ENCODE measurements at places on chromosomes 3 and 15.
A peak's percentile ranks its signal among the peaks of the same experiment; 100 is the strongest.

DNA sequence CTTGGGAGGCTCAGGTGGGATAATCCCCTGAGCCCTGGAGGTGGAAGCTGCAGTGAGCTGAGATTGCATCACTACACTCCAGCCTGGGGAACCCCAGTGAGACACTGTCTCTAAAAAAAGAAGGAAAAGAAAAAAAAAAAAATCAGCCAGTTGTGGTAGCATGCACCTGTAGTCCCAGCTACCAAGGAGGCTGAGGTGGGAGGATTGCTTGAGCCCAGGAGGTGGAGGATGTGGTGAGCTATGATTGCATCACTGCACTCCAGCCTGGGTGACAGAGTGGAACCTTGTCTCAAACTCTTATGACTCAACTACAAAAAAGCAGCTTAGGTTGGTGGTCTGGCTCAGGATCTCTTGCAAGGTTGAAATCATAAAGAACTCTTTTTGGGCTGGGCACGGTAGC, 19.3 kb upstream of the GPX1 start:
- DNase-seq, result peak; percentile 89

DNA sequence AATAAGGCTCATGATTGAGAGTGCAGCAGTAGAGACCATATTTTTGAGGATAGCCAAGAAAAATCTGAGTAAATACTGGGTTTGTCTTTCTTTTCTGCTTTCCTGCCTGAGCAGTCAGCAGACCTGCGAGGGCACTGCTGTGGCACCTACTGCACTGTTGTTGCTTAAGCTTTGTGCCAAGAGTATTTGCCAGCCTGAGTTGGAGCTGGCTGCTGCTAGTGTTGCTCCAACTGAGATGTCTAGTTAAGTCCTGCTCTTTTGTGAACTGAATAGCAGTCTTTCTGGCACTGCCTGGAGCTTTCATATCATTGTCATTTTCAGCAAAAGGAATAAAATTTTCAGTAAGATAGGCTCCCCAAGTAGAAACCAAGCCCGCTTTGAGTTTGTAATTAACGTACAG, 214.5 kb upstream of the P2RY1 start:
- DNase-seq, result no peak

- no peak for DNase-seq
Observed at GRCh38 chr3:117526470-117527079, 817.0 kb downstream of the TUSC7 start.

DNA sequence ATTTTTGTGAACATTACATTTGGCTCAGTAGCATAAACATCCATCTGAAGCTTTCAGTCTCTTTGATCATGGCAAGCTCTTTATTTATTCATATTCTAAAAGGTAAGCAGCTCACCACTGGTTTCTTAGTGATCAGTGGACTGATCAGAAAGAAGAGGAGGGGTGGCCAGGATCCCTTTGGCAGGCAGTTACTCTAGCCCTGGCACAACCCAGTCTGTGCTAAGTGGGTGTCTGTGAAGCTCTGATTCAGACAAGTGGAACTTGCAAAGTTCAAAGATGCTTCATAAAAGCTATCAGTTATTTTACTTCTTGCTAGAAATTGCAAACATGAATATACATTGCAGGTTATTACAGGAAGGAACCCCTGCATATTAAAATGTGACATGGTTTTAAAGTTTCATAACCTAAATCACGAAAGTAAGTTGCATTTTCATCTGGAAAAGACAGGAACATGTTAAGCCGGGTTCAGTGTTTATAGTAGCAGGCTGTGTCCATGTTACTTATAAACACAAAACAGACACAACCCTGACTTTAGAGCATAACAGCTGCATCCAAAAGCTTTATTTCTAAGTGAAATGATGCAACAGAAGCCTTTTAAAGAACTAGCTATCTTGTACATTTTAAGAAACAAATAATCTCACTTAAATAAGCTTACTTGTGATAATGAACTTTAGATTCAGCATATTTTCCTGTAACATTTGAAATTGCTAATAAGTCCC, 785.3 kb downstream of the MCTP2 start:
- DNase-seq, result peak; percentile 18

DNA sequence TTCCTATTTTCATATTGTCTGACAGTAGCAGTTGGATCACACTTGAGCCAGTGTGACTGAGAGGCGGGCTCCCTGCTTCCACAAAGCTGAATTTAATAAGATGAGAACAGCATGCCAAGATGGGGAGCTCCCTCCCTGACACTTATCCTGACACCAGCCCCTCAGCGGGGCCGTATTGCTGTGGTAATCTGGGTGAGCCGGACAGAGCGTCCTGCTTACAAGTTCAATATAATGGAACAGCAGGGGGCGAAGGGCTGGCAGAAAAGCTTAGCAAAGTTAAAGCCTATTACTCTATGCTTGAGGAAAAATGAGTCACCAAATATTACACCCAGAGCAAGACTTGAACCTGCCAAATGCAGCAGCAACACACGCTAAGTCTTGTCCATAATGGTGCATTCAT, 163.8 kb upstream of the CMC1 start:
- peak; percentile 15 for DNase-seq

DNA sequence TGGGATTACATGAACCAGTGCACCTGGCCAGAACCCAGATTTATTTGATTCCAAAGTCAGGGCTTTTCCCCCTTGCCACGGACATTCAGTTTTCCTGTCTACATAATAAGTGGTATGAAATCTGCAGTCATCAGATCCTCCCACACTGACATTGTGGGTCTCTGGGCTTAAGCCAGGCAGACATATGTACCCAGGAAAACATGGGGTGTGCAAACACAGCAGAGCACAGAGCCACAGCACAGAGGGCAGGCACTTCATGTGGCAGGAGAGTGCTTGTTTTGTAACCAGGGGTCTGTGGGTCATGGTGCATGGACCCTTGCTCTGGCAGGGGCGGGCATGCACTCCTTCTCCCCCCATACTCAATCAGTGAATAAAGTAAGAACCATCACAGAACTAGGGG, 6.1 kb upstream of the ABTB1 start:
- DNase-seq, result no peak

GRCh38 chr15:96327155-96327741, 3.3 kb upstream of the NR2F2 start:
- DNase-seq, result peak; percentile 91

DNA sequence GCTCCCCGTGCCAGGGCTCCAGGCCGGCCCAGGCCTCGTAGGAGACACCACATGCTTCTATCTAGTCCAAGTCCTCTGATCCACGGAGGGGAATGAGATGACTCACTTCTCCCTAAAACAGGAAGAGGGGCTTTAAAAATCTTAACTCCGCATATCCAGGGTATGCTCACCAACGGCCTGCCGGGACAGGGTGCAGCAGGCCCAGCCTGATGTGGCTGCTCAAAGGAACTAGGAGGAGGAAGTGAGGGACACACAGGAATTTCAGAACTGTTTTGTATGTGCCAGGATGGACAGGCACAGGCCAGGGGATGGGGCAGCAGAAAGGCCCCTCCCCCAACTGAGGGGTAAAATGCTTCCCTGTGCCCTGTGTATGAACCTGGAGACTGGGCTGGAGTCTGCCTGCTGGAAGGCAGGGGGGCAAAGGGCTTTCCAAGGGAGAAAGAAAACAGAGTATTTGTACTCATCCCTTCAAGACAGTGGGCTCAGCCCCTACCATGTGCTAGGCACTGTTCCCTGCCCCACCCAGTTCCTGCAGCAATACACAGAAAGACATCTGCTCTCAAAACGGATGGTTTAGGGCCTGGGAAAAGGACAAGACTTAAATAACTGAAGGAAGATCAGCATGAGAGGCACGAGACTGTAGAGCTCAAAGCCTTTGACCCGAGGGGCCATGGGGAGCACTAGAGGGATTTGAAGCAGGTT, 22.1 kb downstream of the CHDH start:
- no peak for DNase-seq

- DNase-seq, result no peak
Observed at GRCh38 chr3:179615458-179616173, 11.0 kb downstream of the NDUFB5 start.

GRCh38 chr3:143820466-143821221, 27.6 kb downstream of the SLC9A9 start:
- peak; percentile 36 for DNase-seq

DNA sequence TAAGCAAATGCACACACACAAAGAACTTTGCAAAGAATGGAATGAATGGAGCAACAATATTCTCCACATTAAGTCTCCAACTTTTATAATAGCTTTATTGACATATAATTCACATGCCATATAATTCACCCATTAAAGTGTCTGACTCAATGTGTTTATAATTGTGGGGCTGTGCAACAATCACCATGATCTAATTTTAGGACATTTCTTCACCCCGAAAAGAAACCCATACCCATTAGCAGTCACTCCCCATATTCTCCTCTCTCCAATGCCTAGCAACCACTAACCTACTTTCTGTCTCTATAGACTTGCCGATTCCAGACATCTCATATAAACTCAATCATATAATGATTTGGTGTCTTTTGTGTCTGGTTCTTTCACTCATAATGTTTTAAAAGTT, 22.6 kb downstream of the VGLL4 start:
- no peak for DNase-seq

DNA sequence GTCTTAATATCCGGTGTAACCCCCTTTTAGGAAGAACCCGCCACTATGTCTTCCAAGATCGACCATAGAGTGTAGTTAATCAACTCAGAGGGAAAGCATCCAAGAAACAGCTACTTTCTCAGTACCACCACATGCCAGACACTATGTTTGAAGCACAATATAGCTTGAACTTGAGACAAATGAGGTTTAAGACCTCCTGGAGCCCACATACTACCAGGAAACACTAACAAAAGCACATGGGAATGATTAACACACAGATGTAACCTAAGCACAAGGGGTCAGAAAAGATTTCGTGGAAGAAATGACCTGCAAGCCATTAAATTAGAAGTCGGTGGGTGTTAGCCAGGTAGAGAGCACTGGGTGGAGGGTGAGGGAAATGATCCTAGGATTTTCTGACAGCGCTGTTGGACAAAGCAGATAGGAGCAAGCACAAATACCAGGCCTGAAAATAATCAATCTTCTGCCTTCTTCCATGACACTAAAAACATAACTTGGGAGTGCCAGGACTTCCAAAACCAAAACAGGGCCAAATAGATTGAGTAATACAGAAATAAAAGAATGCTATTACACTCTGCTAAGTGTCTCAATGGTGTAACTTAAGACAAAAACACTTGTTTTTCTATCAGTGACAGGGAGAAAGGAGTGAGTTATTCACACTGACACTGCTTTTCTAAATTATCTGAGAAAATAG, 213.7 kb downstream of the FOXP1 start:
- no peak for DNase-seq

DNA sequence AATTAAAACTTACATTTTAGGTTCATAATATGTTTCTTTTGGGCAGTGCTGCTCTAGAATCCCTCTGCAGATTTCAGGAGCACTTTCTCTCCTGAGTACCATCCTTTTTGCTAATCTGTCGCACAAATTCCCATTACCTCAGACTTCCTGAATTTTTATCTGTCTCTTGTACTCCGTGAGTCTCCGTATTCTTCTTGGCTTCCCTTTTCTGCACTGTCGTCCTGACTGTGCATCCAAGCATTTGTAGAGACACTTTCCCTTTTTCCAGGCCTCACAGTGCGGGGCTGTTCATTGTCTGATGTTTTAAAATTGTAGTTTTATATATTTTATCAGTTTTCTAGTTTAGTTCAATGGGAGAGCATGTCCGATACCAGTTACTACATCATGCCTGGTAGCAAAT, 27.3 kb downstream of the MEF2A start:
- DNase-seq, result no peak

DNA sequence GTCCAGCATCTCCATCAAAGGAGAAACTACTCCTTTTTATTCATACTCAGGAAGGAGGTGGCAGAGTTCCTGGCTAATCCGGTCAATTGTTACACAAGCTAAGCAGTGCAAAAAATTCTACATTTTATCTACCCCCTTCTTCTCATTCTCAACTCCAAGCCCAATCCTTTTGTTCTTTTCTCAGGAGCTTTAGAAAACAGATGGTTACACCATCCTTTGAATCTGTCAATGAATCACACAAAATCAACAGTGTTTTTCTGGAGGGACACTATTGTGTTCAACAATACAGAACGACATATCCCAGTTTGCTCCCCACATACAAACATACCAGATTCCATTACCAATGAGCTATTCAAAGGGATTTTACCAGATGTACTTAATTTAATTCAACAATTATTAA, 362.1 kb downstream of the MAGI1 start:
- DNase-seq, result no peak

- no peak for DNase-seq
Observed at GRCh38 chr15:100895721-100896120, 16.1 kb downstream of the ALDH1A3 start.

GRCh38 chr3:194686816-194687637, 1.3 kb downstream of the FAM43A start:
- peak; percentile 19 for DNase-seq

GRCh38 chr15:96146726-96147125, 183.8 kb upstream of the NR2F2 start:
- peak; percentile 23 for DNase-seq

DNA sequence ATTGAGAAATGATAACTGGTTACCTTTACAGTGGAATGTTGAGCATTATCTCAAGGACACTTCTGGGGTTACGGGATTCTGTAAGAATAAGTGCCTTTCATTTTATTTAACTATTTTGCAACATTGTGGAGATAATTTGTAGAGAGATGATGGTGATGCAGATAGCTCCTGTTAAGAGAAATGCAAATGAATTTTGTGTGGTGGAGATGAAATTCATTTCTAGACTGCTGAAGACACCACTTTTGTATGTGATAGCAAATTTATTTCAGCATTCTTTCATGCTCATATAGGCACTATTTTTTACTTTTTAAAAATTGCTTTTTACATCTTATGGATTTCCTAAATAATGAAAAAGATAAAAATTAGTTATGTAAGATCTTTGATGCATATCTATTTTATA, 463.3 kb upstream of the CBLB start:
- DNase-seq, result no peak

GRCh38 chr3:127349501-127350171, 61.8 kb upstream of the PRR20G start:
- no peak for DNase-seq

DNA sequence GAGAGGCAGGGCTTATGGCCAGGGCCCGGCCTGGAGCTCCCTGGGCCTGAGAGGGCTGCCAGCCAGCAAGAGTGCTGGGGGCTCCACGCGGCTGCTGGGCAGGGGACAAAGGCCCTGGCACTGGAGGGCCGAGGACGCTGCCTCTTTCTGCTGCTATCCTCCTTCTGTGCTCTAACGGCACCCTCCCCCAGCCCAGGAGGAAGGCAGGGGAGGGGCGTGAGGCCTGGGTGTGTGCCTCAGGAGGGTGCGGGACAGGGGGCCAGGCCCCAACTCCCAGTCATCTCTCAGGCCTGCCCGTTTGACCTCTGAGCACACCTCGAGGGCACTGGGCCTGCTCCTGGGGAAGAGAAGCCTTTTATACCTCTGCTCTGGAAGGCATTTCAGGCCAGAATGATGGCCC, 115.5 kb downstream of the ADCY5 start:
- DNase-seq, result no peak
